ENCODE measurements at places on chromosomes 2 and 18.

- DNase-seq: no peak
Observed at GRCh38 chr2:154850532-154850931, 152.0 kb downstream of the KCNJ3 start.

DNA sequence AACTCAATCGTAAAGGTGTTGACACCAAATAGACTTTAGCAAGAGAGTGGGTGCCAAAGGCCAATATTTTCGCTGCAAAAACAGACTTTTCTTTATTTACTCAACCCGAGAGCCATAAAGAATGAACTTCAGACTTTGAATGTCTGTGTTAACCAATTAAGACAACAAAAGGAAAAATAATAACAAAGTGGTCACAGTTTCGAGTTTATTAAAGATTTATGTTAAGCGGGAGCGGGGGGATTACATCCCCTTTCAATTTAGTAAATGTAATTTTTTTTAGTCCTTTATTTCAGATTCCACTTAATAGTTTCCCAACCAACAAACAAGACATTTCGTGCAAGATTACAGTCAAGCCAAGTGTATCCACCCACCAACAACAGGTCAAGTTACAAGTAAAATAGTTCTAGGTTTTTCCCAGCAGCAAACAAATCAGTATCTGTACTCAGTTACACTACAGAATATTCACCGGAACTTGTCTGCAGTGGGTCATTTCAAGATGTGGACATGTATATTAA lies 9.0 kb downstream of the CDH2 start:
- DNase-seq: no peak

DNA sequence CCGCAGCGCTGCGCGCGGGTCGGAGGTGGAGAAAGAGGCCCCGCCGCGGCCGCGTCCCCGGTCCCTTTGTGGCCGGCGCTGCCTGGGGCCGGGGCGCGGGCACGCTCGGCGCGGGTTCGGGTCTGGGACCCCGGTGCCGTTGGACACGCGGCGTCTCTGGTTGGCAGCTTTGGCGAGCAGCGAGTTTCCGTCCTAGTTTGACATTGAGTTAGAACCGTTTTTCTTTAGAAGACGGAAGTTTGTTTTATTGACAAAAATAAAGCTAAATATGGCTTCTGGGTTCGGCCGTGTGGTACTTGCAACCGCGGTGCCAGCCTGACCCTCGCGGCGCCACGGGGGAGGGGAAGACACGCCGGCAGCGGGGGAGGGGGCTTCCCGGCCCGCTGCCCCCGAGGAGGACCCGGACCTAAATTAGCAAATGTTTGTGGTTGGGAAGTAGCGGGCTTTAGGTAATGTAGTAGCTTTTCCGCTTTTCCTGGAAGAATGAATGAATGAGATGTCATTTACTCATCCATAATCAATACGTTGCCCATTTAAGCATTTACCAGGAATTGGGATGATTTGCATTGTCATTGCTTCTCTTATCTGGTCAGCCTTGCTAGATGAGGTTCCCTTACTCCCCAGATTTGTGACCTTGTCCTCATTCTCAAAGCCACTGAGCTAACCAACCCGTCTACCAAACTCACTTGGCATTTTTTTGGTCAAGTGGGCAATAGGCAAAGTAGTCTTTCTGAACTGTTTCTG lies 530 bp downstream of the GALNT1 start:
- no peak for DNase-seq

DNA sequence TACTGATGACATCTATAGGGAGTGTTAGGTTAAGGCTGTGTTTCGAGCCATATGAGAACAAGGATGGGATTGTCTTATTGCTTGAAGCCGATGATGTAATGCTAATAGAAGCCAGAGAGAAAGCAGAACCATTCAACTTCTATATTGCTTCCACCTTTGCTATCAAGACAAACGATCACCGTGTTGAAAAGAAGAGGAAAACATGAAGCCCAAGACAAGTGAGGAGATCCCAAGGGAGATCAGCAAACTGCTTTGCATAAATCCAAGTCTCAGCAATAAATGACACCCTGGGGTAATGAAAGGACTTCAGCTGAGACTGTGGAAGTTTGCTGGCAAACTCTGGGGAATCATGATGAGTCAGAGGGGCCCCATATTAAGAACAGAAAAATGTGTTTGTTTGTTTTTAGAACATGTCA lies 206.2 kb downstream of the NCKAP5 start:
- no peak for DNase-seq

DNA sequence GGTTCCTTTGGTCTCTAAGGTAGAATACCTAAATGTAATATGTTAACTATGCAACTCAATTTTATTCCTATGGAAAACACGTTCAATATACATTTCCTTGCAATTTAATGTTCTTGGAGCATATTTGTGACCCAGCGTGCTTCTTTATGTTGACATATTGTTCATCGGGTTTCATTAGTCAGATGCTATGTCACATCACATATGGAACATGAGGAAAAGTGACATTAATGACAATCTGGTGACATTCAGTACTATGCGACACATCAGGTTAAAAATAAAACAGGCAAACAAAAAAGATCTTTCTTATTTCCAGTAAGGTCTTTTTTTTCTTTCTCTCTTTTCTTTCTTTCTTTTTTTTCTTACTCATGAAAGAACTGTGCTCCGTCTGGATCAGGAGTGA lies 135.6 kb upstream of the SMIM21 start:
- no peak for DNase-seq

DNA sequence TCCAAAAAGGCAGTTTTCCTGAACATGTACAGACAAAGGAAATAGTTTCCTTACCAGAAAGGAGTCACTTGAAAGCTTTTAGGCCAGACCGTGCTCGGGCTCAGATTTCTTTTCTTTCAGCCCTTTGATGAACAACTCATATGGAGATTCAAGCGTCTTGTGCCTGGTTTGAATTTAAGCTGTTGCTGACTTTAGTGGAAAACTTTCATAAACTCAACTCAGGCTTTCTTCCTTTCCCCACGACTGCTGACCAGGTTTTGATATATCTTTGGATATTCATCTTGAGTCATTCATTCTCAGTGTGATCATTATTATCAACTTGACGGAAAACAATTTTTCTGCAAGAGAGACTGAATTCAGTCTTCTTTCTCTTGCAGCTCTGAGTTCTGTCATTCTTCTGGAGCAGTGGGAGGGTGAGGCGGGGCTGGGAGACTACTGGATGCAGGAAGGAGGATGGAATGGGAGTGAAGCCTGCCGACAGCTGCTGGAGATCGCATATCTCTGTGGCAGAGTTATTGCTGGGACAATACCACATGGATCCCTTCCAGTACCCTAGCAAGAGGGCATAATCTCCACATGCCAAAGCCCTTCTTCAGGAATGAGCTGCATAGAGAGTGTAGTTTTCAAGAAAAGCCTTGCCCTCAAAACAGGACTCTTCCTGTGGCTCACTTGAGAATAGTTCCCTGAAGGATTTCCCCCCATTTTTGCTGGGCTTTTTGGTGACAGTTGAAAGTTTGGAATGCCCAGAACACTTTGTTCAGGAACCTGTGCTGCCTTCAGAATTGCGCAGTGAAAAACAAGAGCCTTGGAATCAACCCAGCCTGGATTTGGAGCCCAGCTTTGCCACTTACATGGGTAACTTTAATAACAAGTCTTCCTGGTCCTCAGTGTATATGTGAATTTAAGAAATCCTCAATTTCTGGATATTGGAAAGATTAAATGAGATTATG lies 364.4 kb downstream of the ZNF521 start:
- DNase-seq: no peak

DNA sequence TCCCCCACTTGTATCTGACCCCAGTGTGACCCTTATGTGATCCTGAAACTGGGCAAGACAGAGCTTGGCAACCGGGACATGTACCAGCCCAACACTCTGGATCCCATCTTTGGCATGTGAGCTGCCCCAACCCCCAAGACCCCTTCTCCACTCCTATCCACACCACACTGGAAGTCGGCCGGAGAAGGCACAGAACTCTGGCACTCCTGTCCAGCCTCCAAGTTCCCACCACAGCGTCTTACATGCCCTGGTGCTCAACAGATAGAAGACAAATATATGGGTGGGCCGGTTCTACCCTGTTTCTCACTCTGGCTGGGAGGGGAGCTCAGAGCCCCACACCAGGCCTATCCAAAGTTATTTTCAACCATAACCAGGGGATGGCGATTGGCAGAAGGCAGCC lies 40.8 kb downstream of the LMAN2L start:
- no peak for DNase-seq

DNA sequence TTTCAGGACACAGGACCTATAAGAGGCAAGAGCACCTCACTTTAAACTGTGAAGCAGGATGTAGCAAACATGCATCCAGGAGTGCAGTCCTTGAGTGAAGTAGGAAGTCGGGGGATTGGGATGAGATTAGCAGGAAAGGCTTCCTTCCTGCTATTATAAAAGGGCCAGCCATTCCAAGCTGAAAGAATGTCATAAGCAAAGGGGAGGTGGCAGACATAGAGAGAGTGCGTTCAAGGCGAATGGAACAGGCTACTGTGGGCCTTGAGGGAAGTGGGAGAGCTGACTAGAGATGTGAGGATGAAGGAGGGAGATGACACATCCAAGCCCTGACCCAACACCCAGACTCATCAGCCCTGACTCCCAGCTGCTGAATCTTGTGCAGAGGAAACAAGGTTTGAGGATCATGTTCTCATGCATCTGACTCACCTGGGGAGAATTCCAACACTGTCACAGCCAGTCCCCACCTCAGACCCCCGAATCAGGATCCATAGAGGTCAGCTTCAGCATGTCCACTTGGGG lies 63.9 kb downstream of the GYPC start:
- no peak for DNase-seq

- no peak for DNase-seq
Observed at GRCh38 chr2:176137252-176137580, 7.7 kb downstream of the HOXD8 start.

GRCh38 chr2:150939087-150939486 lies 322.6 kb downstream of the RBM43 start:
- DNase-seq: no peak

DNA sequence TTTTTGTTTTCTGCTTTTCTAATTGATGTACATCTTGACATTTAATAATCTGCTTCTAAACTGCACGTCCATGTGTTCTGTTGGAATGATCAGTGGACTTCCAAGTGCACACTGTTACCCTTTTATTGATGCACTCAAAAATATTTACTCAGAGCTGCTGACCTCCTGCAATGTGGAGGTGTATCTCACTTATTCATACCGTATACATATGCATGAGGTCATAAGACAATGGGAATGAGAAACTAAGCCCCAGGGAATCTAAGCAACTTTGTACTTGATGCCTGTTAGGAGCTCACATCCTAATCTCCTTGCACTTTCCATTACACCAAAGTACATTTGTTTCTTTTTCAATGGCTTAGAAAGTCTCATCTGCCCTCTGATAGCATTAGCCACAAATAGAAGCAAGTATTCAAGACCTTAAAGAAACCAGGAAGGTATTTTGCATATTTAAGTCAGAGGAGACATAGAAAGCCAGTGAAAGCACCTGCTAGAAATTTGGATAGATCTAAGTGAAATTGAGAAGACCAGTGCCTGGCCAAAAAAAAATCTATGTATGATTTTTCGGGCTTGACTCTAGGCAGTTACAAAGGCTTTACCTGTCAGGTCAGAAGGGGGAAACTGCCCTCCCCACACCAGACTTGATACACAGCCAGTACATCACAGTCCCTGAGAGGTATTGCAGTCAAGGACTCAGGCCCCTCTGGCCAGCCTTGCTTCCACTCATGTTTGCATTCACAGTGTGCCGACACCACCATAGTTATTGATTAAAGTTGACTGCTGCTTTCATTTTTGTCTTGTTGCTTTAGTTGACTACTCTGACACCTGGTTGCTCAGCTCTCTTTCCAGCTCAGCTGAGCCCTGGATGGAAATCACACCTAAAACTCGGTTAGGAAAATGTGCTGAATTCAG lies 391.7 kb upstream of the CYRIA start:
- DNase-seq: no peak

GRCh38 chr18:7982216-7982615 lies 415.1 kb downstream of the PTPRM start:
- no peak for DNase-seq

DNA sequence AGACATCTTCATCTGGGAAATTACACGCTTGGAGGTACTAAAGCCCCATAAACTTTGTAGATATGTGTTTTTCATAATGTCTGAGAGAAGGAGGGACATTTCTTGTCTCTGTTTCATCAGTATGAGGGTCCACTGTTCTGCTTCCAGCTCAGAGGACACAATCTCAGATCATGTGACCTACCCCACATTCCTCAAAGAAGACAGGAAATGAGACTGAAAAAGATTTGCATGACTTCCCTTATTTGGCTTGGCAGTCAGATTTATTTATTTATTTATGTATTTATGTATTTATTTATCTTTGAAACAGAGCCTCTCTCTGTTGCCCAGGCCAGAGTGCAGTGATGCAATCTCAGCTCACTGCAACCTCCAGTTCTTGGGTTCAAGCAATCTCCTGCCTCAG lies 463.7 kb upstream of the RGPD4 start:
- no peak for DNase-seq

DNA sequence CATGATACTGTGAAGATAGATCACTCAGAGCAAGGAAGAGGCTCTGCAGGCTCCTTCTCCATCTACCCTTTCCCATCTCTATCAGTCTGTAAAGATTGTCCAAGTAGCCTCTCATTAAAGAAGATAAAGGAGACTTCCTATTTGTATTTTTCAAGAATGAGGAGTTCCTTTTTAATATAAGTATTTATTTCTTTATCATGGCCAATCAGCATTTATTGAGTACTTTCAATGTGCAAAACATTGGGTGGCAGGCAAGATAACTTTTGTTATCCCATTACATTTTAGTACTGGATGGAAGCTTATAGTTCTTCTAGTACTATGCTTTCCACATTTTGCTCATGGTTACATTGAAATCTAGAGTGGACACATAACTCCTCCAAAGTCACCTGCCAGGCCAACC lies 3.6 kb upstream of the PDE11A start:
- DNase-seq: no peak

DNA sequence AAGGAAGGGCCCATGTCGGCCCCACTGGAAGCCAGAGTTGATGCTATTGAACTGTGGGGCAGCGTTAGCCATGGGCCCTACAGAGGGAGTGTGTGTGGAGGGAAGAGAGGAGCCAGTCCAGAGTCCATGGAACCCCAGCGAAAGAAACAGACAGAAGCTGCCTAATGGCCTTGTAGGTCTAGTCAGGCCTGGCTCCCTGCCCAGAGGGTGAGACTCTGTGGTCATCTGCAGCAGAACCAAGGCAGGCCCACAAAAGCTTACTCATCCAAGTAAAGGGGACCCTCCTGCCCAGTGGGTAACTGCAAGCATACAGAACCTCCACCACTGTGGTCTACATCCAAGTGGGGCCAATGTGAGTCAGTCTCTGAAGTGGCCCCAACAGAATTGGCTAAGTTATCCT lies 439.8 kb downstream of the TGIF1 start:
- no peak for DNase-seq

Measured in Jurkat, Clone E6-1 (cell line).